ENCODE measurements at places on chromosomes 6 and 20.
A peak's percentile ranks its signal among the peaks of the same experiment; 100 is the strongest.

- peak; percentile 12 for DNase-seq
These were observed 22.4 kb upstream of the BACH2 start for GRCh38 chr6:90319044-90319443.

- DNase-seq = peak; percentile 98
These were observed 37.1 kb upstream of the NCOA3 start for GRCh38 chr20:47464380-47465101.

DNA sequence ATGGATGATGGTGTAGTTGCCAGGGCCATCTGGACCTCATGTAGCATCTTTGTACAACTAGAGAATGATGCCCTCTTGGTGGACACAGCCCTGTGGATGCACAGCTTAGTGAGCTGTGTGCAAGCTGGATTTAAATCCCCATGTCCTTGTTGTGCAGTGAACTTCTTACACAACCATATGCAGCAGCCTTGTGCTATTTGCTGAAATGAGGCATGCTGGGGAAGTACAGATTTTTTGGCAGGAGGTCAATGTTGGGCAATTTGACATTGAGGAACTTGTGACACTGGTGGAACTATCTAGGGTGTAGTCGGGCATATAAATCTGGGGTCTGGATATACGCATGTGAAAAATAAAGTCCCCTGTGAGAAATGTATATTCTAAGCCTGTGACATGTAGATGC lies 5.8 kb upstream of the CDC5L start:
- DNase-seq = peak; percentile 36

DNA sequence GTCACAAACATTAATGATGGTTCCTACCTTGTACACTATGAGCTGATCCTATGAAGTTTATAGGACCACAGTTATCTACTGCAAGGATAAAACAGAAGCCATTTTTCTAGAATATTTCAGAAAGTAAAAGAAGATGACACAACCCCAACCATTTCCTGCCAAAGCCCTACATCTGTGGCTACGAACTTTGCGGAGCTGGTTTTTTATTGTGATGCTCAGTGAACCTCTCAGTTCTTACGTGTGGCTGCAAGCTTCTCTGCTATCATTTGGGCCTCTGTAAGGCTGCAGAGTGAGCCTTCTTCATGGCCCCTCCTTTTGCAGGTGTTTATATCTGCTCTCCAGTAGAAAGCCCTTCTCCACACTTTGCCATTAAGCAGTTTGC lies 17.8 kb upstream of the TAGAP start:
- DNase-seq = no peak

- DNase-seq = no peak
These were observed 53.8 kb downstream of the ADGRG6 start for GRCh38 chr6:142355520-142356174.

- DNase-seq = peak; percentile 6
These were observed 695.2 kb downstream of the QKI start for GRCh38 chr6:164109770-164110140.

- no peak for DNase-seq
These were observed 164.5 kb downstream of the ATXN1 start for GRCh38 chr6:16596616-16597331.

GRCh38 chr6:26260110-26260637 lies 104.8 kb upstream of the BTN3A2 start:
- no peak for DNase-seq

DNA sequence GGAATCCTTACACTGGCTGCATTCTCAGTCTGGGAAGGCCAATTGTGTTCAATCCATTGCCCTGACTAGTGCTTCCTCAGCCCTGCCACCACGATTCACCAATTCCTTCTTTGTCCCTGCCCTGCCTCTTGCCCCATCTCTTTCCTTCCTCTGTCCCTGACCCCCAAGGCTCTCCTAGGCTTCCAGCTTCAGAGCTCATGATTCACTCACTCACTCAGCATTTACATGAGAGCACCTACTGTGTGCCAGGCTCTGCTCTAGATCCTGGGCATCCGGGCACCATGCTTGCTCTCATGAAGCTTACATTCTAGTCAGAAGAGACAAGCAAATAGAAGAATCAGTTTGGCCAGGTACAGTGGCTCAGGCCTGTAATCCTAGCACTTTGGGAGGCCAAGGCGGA lies 489.5 kb upstream of the JARID2 start:
- DNase-seq = no peak

- DNase-seq = no peak
These were observed 298.2 kb downstream of the PHACTR1 start for GRCh38 chr6:13014504-13015378.

- no peak for DNase-seq
These were observed 46.0 kb downstream of the OR2B6 start for GRCh38 chr6:28003059-28003458.

DNA sequence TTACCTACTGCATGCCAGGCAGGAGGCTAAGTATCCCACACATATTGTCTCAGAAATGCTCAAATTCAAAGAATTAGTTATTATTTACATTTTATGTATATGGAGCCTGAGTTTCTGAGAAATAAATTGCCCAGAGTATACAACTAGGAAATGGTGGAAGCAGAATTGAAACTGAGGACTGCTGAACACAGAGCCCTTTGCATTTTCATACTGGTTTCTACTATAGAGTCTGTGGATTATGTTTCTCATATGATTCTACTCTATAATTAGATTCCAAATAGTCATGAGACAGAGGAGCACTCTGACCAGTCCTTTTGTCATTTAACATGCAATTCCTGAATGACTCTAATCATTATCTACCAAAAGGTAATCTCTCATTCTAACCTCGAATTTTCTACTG lies 254.3 kb downstream of the LMBRD1 start:
- DNase-seq = no peak

DNA sequence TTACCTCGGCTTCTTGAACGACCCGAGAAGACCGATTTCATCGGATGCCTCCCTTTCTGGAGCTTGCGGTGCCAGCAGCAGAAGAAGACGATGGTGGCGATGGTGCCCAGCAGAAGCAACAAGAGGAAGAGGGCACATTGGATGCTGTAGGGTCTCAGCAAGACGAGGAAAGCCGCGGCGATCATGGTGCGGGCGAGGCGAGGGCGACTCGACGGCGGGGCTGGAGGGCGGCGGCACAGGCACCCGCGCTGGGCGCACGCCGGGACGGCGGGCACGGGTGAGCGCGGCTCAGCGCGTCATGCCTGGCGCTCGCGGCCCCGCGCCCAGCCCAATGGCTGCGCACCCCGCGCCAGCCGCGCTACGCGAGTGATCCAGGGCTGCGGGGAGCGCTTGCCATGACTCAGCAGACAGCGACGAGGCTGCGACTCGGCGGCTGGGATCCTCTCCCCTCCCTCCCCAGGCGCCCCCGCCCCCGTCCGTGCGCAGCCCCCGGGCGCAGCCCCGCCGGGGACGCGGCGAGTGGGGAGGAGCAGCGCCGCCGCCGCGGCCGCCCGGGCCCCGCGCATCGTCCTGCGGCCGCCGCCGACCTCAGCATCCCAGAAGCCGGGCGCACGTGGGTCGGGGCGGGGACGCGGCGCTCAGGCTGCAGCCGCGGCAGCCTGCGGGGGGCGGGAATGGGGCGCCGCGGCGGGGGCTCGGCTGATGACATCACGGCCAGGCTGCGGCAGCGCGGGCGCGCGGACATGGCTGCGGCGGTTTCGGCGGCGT lies at the start of gene BEND6:
Gene BEND6, plus strand, starts transcription at position 705 of the 768 bp plus-strand sequence. CDS start 26,704 bp downstream, outside the sequence.
- DNase-seq = peak; percentile 85

DNA sequence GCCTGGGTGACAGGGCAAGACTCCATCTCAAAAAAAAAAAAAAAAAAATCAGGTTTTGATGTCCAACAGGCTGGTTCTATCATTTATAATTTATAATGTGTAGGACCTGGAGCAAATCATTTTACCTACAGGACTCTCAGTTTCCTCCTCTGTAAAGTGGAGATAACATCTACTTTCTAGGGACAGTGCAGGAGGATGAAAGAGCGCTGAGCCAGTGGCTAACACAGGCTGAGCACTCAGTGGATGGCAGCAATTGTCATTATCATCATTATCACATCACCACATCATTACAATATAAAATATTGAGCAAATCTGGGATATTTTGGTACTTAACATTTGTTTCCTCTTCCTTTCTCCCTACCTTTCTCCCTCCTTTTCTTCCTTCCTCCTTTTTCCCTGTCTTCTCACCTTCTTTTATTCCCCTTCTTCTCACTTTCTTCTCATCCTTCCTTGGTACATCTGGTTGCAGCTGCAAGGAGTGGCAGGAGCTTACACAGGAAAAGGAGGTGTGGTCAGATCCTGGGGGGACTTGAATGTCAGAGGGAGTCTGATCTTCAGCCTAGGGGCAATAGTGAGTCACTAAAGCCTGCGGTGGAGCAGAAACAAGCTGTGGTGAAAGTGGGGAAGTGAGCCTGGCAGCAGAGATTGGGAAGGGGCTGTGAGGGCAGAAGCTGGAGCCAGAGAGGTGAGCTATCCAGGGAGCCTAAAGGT lies 24.6 kb upstream of the CTNNBL1 start:
- DNase-seq = no peak

GRCh38 chr20:53210931-53211330 lies 238.8 kb downstream of the TSHZ2 start:
- no peak for DNase-seq

DNA sequence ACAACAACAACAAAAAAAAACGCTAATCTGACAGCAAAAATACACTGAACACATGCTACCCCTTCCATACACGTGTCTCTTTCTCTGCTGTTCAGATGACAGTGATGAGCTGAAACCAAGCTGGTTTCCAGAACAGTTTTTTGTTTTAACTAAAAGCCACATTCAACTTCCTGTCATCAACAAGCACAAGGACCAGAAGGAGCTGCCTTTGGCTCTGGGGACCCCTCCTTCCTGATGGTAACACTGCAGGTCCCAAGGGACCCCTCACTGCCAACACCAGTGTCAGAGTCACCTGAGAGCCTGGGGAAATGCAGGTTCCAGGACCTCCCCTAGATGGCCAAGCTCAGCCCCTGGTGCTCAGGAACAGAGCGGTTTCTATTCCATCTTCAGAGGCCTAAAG lies 6.0 kb downstream of the CST7 start:
- no peak for DNase-seq

DNA sequence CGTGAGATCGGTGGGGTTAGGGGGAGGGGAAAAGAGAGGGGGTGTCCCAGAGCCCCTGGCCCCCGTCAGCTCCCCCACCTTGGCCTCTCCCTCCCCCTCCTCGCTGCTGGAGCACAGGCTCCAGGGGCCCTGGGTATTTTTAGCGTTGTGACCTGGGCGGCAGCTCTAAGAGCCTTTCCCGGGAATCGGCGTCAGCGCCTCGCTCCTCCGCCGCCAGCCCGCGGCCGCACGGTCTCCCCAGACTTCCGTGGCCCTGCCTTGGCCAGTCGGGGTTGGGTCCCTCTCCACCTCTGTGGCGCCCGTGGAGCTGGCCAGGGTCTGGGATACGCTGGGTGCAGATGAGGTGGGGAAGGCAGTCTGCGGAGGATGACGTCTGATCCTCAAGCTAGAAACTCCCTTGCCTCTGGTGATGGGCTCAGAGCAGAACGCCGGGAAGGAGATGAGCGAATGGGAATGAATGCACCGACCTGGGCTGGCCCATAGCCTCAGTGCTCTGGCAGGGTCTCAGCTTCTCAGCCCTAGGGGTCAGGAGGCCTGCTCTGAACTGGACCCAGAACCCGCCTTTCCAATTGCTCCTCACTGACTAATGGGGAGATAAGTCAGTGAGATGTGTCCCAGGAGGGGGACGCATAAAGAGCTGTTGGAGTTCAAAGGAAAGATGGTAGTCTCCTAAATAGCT lies 883 bp upstream of the DBNDD2 start:
- peak; percentile 28 for DNase-seq

DNA sequence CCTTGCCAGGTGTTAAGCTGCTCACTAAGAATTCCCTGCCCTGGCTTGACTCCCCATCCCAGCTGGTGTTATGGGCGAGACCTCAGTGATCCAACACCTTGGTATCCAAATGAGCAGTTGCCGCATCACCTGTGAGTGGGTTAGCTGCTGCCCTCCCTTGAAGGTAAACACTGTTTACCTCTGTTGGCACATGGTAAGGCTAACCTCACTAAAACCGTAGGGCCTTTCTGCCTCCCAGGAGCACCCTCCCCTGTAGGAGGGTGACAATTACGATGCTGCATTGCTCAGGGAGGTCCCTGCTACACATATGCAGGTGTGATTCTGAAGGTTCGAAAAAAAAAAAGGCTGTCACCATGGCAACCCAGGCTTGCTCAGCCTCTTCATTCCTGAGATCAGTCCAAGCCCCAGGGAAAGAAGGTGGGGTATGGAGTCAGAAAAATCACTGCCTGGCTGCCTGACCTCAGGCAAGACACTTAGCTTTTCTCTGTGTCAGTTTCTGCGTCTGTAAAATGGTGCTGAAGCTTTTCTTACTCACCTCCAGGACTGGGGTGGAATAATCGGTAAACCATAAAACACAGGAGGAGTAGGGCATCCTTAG lies 19.5 kb downstream of the PNPLA1 start:
- DNase-seq = no peak

DNA sequence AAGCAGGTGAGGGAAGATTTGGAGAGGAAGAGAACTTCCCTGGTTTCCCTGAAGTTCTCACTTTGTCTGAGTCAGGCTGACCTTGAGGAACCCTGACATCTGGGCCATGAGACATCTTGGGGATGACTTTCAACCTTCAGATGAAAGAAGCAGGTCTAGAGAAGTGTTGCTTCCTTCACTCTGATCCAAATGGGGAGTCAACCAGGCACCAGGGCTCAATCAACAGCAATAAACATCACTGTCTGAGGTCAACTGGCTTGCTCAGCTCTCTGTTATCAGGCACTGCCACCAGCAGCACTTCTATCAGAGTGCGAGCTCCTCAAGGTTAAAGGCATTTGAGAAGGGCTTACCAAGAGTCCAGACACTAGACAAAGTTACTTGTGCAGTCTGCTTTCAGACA lies 6.3 kb downstream of the ACOT8 start:
- DNase-seq = no peak

GRCh38 chr6:11778648-11779328 lies at the start of gene ADTRP:
Gene ADTRP, minus strand, starts transcription at chr6:11778803. Its CDS starts 44 bp downstream, at chr6:11778759.
- DNase-seq = no peak

DNA sequence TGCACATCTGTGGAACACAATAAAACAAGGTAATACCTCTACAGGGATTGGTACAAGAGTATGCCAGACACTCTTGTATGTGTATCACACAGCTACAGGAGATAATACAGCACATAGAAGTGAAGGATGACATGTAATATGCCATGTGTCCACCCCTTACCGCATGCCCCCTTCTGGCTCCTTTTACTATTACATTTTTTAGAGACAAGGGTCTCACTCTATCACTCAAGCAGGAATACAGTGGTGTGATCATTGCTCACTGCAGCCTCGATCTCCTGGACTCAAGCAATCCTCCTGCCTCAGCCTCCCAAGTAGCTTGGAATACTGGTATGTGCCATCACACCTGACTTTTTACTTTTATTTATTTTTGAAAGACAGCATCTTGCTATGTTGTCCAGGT lies 4.2 kb upstream of the NCR3 start:
- DNase-seq = peak; percentile 24

GRCh38 chr6:96897396-96898240 lies at the start of gene NDUFAF4:
Gene NDUFAF4, minus strand, starts transcription at chr6:96897891. Its CDS starts 90 bp downstream, at chr6:96897801.
- DNase-seq = peak; percentile 90

GRCh38 chr20:8386991-8387390 lies 254.9 kb downstream of the PLCB1 start:
- DNase-seq = no peak

- DNase-seq = no peak
These were observed 4.8 kb upstream of the GTF2H4 start for GRCh38 chr6:30903236-30903635.

- DNase-seq = peak; percentile 84
These were observed 79.9 kb upstream of the CD83 start for GRCh38 chr6:14037402-14038277.

Data from AG10803 (cell line).